ENCODE measurements at places on chromosomes 6 and 20.

DNA sequence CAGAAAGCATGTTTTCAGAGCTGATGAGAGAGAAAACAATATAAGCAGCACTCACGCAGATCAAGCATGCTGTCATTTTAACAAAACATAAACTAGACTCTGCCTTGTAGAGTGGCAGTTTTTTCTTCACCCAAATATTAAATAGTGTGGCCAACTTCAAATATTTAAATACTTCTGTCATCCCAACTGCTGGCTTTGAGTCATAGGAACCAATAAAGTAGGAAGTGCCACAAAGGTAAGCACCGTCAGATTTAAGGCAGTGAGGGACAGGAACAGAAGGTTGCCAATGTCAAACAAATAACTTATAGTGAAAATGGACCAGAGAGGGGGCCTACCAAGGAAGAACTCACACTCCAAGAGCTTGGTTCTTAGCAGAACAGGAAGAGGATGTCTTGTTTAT, 222.2 kb downstream of the PKHD1 start:
- DNase-seq = no peak

- DNase-seq = no peak
These were observed 71.3 kb upstream of the STXBP5 start for GRCh38 chr6:147132889-147133288.

GRCh38 chr20:49280463-49281058, 2.7 kb upstream of the ZNFX1 start:
- no peak for DNase-seq

DNA sequence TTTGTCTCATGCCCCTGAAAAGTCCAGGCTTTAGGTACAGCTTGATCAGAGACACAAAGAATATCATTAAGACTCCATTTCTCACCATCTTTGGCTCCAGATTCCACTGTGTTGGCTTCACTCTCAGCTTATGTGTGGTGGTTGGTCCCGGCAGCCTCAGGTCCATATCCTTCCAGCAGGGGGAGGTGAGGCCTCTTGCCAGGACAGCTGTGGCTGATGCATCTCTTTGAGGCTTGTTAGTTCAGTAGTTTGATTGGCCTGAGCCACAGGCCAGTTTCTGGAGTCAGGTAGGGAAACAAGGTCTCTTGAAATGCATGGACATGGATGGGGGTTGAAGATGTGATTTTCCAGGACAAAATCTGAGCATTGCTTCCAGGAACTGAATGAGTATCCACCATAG, 62.4 kb downstream of the JAG1 start:
- DNase-seq = no peak

GRCh38 chr6:52276130-52276529, 8.4 kb downstream of the MCM3 start:
- DNase-seq = no peak

DNA sequence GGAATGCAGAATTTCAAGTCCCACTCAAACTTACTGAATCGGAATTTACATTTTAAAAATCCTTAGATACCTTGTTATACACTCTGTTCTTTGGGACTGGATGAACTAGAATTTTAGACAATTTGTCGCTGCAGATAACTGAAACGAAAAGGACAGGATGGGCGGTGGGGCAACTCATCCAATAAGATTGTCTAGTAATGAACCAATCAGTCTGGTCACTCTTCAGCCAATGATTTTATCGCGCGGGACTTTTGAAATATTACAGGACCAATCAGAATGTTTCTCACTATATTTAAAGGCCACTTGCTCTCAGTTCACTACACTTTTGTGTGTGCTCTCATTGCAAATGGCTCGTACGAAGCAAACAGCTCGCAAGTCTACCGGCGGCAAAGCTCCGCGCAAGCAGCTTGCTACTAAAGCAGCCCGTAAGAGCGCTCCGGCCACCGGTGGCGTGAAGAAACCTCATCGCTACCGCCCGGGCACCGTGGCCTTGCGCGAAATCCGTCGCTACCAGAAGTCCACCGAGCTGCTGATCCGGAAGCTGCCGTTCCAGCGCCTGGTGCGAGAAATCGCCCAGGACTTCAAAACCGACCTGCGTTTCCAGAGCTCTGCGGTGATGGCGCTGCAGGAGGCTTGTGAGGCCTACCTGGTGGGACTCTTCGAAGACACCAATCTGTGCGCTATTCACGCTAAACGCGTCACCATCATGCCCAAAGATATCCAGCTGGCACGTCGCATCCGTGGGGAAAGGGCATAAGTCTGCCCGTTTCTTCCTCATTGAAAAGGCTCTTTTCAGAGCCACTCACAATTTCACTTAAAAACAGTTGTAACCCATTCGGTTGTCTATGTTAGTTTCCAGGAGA, 41.9 kb upstream of the HFE start:
- DNase-seq = peak; percentile 93

DNA sequence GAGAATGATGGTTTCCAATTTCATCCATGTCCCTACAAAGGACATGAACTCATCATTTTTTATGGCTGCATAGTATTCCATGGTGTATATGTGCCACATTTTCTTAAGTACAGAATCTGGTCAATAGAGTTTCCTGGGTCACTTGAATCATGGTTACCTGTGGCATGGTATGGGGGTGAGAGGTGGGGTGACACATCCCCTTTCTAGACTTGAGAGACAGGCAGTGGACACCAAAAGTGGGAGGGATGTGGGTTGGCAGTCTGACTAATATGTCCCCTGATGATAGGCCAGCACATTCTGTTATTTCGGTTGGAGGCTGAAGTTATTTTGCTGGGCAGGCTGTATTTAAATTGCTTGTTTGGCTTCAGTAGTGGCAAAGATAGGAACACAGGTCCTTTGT, 78.1 kb downstream of the UST start:
- DNase-seq = no peak

- no peak for DNase-seq
These were observed 463.8 kb downstream of the BMP2 start for GRCh38 chr20:7231303-7231702.

DNA sequence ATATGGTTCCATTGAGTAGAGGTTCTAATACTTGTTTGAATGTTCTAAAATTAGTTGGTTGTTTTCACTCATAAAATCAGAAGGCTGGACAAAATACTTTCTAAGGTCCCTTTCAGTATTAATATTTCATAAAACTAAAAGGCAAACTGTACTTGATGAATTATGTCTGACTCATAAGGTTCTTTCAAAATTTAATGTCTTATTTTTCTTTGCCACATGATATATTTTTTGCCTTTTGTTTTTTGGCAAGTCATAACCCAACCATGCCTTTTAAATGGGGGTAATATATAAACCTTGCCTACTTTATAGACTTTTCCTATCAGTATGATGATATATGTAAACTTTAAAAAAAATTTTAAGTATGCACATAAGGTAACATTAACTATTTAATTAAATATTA, 244.7 kb downstream of the PTPRK start:
- no peak for DNase-seq

GRCh38 chr20:54223751-54224150, 15.9 kb downstream of the PFDN4 start:
- no peak for DNase-seq

DNA sequence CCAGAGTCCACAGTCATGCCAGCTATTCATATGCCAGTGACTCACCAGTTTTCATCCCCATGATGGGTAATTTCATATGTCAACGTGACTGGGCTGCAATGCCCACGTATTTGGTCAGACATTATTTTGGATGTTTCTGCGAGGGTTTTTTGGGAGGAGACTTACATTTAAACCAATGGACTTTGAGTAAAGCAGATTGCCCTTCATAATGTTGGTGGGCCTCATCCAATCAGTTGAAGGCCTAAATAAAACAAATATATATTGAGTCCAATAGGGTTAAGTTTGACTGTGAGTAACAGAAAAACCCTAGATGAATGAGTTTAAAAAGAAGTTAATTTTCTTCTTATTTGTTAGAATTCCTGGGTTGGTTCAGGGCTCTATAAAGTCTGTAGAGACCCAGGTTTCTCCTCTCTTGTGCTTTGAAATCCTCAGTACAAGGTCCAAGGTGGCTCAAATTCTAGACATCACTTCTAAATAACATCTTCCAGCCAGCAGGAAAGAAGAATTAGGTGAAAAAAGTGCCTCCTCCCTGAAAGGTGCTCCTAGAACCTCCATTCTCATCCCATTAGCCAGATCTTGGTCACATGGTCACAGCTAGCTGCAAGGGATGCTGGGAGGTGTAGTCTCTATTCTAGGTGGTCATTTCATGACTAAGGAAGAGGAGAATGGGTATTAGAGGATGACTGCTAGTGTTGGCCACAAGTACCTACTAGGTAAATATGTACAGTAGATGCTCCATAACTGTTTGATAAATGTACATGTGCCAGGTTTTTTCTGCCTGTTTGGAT, 16.7 kb upstream of the NEDD9 start:
- DNase-seq = no peak

DNA sequence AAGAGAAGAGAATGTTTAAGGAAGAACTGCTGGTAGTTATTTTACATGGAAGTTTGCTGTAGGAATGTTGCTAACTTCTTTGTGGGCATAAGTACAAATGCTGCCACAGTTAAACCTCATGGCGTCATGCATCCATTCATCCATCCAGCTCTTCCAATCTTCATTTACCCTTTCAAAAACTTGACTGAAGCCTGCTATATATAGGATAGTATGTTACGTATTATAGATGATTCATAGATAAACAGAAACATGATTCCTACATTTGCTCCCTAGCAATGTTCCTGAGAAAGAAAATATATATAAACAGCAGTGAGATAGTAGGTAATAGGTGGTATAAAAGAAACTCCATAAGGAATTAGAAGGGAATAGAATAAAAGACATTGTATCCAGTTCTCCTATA, 93.7 kb downstream of the NDUFAF5 start:
- DNase-seq = no peak

- no peak for DNase-seq
These were observed 6.1 kb upstream of the DLL1 start for GRCh38 chr6:170296746-170297575.

DNA sequence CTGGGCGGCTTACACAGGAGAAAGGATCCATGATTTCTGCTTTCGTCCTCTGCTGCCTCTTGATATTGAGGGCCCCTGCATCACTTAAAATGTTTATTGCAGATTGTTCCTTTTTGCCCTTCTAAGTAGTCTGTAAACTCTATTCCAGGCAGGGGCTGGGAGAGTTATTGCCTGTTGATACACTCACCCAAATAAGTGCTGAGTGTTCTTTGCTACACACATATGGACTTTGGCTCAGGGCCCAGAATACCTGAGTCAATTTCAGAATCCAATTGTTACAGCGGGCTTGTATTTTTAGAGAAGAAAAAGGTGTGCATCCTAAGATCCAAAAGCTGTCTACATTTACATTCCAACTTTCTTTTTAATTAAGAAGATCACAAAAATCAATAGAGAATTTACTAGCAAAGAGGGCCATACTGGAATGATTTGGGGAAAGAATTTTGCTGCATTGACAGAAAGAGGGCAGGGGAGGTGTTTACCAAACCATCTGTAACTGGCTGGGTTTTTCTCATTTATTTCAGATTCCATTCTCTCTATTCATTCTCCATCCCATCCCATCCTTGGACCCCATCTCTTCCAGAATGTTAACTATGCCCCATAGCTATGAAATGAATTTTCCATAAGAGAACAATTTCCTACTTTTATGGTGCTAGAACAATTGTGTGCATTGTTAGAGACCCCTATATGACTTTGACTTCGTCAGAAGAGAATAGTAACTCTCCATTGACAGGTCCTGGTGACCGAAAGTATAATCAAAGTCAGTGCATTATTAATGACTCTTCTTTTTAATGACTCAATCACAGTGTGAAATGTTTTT, 959.9 kb upstream of the FLRT3 start:
- DNase-seq = no peak

- no peak for DNase-seq
These were observed 87.3 kb downstream of the RSPH3 start for GRCh38 chr6:158912655-158913054.

- DNase-seq = no peak
These were observed 391.2 kb downstream of the ADGRB3 start for GRCh38 chr6:69026243-69026642.

- DNase-seq = no peak
These were observed 8.8 kb upstream of the CST8 start for GRCh38 chr20:23482138-23482537.

DNA sequence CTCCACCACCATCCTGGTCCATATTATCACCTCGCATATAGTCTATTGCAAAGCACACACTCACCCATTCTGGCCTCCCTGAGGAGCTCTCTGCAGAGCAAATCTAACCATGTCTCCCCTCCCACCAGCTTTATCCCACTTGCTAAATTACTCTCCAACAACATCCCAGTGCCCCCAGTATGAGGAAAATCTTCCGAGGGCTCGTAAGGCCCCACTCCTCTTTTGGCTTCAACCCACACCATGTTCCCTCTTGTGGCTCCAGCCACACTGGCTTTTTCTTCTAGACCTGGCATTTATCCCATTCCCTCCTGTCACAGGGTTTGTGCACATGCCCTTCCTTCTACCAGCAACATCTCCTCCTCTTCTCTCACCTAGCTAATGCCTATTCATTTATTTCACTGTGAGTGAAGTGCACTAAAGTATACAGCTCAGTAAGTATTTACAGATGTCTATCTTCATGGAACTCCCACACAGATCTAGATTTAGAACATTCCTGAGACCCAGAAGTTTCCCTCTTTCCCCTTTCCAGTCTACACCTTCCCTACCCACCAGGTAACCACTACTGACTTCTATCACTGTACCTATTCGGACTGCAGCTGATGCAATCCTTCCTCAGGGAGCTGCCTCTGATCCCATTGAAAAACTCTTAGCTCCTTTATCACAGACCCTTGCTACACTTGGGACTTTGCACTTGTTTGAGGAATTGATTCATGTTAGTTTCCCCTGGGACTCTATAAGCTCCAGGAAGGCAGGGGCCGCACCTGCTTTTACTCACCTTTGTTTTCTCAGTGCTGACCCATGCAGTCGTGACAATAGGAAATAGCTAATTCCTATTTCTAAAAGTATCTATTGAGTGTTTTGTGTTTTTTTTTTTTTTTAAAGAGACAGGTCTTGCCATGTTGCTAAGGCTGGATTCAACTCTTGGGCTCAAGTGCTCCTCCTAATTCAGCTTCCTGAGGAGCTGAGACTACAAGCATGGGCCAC, 15.5 kb downstream of the MRPL14 start:
- DNase-seq = no peak
